ENCODE measurements at places on chromosomes 16 and 17.

DNA sequence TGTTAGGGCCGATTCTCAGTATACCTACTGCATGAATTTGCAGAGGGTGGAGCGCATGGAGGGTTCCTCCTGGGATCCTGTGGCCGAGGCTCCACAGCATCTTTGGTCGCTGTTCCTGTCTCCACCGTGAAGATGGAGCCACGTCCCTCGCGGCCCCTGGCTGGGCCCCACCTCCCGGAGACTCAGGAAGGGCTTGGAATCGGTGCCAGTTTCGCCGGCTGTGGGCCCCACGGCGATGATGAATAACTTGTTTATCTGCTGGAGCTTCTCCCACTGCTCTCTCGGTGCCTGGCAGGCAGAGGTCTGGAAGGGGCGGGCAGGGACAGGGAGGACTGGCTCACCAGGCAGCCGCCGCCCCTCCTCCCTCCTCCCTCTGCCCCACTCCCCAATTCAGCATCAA, 8.1 kb downstream of the SLC5A11 start:
- DNase-seq: no peak

- peak; percentile 22 for DNase-seq
These were observed 59.5 kb upstream of the CACNG4 start for GRCh38 chr17:66904760-66905624.

DNA sequence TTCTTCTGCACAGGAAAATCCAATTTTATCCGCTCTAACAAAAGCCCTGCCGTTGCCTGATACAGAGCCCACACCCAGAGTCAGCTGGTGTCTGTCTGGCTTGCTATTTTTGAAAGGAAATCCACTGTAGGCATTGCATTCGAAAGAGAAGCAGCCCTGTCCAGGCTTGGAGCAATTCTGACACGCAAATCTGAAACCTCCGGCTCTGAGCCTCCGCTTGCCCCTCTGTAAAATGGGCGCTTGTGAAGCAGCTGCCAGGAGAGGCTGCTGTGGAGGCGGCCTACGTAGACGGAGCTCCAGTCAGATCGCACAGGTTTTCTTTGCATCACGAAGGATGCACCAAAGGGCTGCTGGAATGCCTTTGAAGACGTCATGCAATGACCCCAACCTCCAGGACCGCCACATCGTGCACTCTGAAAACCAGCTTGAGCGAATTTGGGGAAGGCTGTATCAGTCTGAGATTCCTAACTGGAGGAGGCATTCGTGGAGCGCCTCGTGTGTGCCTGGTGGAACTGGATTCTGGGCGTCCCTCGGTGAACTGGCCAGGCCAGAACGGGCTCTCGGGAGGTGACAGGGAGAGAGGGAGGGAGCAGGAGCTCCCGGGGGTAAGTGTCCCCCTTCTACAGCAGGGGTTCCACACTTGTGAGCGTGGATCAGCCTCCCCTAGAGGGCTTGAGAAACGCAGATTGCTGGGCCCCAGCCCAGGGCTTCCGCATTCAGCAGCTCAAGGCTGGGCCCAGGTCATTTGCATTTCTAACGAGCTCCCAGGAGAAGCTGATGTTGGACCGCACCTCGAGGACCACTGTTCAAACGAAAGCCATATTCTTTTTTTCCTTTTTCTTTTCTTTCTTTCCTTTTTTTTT, 215.5 kb downstream of the MRTFB start:
- DNase-seq: no peak

GRCh38 chr16:27316038-27316680, 2.4 kb downstream of the IL4R start:
- no peak for DNase-seq

GRCh38 chr16:72889616-72890582, 158.0 kb downstream of the ZFHX3 start:
- no peak for DNase-seq

DNA sequence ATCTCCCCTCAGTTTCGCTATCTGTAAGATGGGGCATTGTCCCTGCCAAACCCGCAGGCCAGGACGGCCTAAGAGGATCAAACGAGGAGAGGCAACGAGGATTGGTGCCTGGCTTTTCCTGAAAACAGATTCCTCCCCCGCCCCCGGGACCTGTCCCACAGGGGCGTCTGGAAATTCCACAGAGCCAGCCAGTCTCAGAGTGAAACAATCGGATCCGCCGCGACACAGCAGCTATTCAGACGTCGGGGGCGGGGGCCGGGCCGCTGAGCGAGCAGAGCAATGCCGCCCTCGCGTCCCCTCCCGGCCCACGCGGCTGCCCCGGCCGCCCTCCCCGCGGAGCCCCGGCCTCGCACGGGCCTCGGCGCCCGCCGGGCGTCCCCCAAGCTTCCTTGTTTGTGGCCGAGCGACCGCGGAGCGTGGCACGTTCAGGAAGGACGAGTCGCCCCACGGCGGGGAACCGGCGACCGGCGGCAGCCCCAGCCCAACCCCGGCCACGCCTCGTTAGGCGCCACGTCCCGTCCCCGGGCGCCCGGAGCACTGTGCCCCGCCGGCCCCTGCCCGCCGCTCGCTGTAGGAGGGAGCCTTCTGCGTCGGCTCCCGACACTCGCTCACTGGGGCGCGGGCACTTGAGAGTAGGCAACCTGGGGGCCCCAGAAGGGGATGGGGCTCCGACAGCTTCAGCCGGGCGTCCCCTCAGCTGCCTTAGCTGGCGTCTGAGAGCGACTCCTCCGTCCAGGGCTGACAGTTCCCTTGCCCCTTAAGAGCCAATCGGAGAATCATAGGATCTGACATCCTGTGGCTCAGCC, 29.6 kb upstream of the PHOSPHO1 start:
- no peak for DNase-seq

- no peak for DNase-seq
These were observed 194.4 kb upstream of the AXIN2 start for GRCh38 chr17:65755799-65756198.

DNA sequence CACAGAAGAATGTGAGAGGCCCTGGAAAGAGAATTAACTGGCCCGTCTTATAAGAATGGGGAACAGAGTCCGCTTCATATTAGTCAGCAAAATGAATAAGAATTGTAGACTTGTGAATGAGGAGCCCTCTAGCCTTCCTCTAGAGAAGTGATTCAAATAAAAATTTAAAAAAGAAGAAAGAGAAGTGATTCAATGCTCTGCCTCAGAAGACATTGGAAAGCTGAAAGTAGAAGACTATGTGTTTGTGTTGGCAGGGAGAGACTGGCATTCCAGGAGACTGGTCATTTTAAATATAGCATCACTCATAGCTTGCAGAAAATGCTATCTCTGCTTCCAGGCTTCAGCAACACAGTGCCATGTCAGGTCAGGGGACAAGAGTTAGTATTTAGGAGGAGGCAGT, 190.6 kb upstream of the HS3ST3A1 start:
- DNase-seq: no peak

- DNase-seq: no peak
These were observed 56.6 kb upstream of the NLK start for GRCh38 chr17:27985736-27986399.

DNA sequence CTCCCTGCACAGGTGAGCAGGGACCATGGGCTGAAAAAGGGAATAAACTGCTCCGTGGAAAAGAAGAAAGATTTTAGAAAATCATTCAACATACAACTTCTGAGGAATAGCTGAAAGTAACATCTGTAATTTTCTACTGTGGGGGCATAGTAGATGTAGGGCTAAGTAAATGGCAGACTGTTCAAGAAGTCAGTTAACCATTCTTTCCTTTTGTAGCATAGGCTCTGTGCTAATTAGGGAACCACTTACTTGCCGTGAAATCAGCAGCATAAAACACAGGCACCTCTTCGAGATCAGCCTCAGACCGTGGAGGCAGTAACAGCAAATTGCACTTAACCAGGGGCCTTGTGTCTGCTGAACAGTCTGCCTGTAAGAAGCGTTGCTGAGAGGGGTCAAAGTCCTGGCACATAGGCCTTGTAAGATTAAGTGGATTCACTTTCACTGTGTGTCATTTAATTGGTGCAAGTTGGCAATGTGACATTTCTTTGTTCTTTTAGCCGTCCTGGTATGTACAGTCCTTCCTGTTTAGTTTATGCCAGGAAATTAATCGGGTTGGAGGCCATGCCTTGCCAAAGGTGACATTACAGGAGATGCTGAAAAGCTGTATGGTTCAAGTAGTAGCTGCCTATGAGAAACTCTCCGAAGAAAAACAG, 10.4 kb downstream of the COG1 start:
- peak; percentile 71 for DNase-seq

- no peak for DNase-seq
These were observed 15.5 kb downstream of the NEUROD2 start for GRCh38 chr17:39591958-39592954.

DNA sequence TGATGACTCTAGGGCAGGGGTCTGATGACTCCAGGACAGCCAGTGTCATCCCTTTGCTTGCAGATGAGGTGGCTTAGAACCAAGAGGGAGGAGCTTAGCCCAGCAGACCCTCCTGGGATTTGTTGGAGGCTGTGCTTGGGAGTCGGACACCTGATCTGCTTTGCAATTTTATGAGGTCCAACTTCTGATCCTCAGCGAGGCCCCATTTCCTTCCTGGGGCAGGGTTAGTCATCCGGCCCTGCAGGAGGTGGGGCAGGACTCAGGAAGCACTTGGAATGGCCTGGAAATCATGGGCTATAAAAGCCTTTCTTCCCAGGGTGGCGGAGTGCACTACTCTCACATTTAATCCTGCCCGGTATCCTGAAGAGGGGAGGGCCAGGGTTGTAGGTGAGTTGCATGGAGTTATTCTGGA, 168.5 kb downstream of the MSI2 start:
- DNase-seq: peak; percentile 34

GRCh38 chr17:13405080-13405479, 196.6 kb downstream of the HS3ST3A1 start:
- no peak for DNase-seq

- DNase-seq: no peak
These were observed 145.0 kb downstream of the CCDC182 start for GRCh38 chr17:57600074-57600473.

DNA sequence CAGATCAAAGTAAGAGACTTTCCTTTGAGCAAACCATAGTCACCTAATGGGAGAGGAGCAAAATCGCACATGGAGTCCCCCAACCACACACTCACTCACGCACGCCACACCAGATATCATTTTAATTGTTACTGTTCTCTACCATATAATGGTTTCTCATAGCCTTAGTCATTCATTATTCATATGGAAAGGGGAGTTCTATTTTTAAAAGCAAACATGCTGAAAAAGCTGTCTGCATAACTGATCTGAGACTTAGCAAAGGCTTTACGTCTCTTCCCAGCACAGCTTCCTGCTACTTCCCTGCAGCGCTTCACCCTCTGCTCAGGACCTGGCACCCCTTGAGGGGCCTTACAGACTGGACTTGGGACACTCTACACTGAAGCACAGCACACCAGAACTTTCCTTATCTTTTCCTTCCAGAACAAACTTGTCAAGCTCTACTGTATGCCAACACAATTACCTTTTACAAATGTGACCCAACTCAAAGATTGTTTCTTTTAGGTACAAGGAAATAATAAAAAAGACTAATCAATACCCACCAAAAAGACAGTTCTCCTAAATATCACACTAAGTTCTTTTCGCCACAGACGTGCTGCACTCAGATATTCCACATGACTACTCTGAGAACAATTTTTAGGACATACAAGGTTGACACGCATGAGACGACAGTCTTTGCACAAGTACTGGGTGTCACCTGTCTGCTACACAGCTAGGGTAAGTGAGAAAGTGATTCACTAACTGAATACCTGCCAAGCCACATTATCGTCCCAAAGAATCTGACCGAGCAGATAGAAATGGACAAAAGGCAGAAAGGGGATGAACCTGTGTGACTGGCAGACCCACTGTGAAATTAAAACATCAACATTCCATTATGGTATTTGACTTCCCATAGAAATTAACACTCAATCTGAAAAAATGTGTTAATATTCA, 21.5 kb downstream of the SRP68 start:
- no peak for DNase-seq

- DNase-seq: no peak
These were observed 7.5 kb upstream of the HSD3B7 start for GRCh38 chr16:30977502-30977901.

DNA sequence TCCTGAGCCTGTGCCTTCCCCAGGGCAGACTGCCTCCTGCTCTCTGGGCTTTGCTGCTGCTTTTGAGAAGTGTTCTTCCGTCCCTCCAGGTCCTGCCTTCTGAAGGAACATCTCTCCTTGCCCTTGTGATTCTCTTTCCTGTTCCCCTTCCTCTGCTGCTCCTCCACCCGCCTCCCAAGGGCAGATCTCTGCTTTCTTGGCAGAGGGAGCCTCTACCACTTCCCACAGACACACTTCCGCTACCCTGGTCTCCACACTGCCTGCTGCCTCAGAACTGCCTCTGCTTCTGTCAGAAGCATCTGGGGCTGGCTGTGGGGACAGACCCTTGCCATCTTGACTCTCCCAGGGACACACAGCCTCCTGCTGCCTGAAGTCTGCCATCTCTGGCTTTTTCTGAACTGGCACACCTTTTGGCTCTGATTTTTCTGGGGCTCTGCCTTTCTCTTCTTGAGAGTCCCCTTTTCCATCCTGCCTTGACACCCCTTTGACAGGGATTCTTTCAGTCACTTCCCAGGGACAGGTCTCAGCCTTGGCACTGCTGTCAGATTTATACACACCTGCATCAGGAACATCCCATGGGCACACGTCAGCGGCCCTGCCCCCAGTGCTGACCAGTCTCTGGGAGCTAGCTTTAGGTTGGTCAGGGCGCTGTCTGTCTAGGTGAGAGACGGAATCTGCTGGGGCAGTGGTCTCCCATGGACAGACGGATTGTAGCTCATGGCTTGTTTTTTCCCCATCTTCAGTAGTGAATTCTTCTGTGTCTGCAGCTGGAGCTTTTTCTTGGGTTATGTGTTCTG, 16.6 kb downstream of the GPR179 start:
- DNase-seq: no peak

DNA sequence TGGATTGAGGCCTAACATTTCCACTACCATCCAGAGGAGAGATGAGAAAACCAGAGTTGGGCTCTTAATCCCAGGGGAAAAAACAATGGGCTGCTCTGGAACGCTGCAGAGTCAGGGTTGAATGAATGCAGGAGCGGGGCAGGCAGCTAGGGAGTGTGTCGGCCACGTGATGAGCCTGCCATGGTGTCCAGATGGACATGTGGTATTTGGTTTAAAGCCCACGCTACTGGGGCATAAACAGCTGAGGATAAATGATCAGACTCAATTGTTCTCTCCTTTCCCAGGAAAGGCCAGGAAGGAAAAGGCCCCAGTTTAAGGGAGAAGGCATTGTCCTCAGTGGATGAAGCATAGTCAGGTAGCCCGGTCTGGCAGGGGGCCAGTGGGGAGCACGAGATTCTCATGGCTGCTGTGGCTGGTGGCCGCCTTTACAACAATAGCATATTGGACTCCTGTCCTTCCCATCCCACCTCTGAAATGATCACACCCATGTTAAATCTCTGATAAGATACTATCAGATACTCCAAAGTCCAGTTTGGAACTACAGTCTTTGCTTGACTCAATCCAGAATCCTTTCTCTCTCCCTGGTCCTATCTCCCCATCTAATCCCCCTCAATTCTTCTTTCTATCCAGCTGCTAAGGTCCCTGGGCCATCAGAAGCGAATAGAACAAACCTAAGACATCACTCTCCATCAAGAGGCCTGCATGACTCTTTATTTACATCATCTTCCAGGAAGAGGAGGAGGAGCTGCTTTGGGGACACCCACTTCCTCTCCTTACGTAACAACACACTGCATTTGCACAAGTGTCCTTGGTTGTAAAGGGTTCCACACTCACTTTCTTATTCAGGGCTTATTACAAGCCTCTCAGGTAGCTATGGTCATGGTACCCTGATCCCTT, 20.4 kb downstream of the CA4 start:
- DNase-seq: peak; percentile 76

- DNase-seq: no peak
These were observed 55.0 kb upstream of the MEAK7 start for GRCh38 chr16:84559311-84559932.
